NCI-H510A (cell line): ENCODE measurements at places on chromosomes 7 and 10.

DNA sequence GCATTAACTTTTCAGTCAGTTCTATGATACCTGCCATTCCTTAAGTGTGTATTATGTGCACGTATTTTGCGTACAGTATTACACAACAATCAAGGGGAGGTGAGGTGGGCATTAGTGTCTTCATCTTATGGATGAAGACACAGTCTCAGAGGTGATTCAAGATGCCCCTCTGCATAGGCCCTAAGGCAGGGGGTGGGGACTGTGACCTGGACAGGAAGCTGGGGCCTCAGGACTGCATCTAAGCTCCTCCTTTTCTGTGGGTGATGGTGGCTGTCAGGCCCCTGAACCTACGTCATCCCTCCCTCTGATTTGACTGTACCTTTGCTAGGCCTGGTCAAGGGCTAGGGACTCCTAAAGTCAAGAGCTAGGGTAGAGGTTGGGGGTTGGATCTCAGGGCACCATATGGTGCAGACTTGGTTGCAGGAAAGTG, 38.9 kb downstream of the HK1 start:
- DNase-seq, result no peak

- no peak for DNase-seq
Observed at GRCh38 chr7:117384688-117385362, 42.5 kb downstream of the ASZ1 start.

- no peak for DNase-seq
Observed at GRCh38 chr7:156152390-156152789, 340.1 kb upstream of the SHH start.

- DNase-seq, result no peak
Observed at GRCh38 chr7:18610331-18610948, 114.9 kb downstream of the HDAC9 start.

DNA sequence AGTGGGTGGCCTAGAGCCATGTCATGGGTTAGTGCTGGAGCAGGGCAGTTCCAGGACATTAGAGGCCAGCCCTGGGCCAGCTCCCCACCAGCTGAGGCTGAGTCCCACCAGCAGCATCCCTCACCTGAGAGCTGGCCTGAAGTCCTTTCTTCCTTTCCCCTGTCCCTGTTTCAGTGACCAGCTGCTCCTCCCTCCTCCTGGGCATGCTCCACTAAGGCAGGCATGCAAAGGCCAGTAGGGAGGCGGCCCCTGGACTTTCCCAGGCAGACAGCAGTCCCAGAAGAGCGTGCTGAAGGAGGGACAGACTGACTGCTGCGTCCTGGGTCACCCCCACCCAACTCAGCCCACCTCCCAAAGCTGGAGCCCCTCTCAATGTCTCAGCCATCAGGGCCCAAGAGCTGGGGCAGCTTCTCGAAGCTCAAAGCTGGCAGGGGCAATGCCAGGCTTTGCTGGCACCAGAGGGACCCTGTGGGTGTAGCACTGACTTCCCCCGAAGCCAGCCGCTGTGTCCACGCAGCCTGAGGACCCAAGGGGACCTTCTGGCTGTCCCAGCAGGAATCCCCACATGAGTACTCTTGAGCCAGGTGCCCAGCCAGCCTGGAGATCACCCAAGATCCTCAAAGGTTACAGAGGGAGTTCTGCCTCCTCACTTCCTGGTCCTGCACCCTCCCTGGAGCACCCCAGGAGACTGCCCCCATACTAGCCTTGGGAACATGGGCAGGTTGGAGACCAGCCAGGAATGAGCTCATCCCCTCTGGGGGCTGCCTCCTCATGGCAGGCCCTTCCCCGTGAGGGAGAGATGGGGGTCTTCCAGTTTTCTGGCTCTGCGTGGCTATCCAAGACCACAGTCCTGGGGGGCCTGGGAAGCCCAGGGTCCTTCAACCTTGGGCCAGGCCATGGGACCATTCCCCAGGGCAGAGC, 35.2 kb upstream of the RET start:
- DNase-seq, result no peak

- DNase-seq, result no peak
Observed at GRCh38 chr7:141837683-141838082, 3.6 kb downstream of the PRSS37 start.

DNA sequence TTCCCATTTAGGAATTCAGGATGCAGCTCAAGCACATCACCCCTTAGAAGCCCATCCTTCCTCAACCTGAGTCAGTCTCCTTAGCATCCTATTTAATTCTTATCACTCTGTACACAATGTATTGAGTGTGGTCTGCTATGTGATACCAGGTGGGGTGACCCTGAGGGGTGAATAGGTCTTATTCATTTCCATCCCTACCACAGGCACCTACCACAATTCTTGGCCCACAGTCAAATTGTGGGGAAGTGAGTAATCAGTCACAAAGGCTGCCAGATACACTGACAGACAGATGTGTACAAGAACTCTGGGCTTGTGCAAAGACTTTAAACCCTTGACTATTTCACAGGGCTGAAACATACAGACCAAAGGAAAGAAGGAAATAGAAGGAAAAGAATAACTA, 560.5 kb downstream of the PARD3 start:
- DNase-seq, result no peak

DNA sequence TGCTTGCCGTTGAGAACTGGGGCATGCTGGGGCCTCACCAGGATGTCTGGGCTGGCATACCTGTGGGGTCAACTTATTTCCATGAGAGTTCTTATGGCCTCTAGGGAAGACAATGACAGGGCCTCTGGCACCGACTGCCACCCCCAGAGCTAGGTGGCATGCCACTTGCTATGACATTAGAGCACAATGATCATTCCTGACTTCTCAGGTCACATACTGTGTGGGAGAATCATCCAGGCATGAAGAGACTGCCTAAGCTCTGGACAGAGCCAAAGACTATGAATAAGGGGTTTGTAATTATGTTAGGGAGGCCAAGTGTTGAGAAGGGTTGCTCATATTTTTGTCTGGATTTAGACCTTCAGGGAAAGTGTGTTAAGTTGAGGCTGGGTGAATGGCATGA, 97.5 kb downstream of the PTPN20 start:
- DNase-seq, result no peak

DNA sequence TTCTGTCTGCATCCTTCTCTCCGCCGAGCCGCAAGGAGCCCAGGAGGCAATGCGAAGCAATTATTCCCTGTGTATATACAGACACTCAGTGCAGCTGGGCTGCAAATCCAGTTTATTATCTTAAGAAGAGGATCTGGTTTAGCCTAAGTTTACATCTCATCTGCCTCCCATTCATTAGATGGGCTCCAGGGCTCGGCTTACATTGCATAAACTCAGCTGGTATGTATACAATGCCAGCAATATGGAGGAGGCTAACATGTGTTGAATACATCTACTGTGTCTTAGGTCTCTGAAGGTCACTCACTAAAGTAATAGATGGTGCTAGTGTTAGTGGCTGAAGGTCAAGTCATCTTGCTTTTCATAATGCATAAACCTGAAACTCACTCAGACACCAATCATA, 996.8 kb downstream of the KCNMA1 start:
- no peak for DNase-seq

DNA sequence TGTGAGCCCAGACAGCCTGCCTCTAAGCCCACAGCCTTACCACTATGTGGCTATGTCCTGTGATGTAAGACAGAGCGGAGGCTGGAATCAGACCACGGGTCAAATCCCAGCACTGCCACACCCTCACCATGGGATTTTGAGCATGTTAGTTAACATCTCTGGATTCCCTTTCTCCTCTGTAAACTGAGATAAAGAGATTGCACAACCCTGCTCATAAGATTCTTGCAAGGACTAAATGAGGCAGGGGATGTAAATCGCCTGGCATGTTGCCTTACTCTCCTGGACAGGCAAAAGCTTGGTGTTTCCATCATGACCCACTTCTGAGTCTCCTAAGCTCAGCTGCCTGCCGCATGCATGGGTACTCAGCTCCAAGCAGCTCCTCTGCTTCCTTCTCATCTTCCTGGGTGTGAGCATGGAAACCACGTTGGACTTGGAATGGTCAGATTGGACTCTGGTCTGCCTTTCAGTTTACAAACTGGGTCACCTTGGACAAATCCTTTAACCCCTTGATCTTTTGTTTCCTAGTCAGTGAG, 41.3 kb upstream of the MTURN start:
- no peak for DNase-seq

GRCh38 chr10:112838784-112839481, 111.1 kb upstream of the TCF7L2 start:
- no peak for DNase-seq

DNA sequence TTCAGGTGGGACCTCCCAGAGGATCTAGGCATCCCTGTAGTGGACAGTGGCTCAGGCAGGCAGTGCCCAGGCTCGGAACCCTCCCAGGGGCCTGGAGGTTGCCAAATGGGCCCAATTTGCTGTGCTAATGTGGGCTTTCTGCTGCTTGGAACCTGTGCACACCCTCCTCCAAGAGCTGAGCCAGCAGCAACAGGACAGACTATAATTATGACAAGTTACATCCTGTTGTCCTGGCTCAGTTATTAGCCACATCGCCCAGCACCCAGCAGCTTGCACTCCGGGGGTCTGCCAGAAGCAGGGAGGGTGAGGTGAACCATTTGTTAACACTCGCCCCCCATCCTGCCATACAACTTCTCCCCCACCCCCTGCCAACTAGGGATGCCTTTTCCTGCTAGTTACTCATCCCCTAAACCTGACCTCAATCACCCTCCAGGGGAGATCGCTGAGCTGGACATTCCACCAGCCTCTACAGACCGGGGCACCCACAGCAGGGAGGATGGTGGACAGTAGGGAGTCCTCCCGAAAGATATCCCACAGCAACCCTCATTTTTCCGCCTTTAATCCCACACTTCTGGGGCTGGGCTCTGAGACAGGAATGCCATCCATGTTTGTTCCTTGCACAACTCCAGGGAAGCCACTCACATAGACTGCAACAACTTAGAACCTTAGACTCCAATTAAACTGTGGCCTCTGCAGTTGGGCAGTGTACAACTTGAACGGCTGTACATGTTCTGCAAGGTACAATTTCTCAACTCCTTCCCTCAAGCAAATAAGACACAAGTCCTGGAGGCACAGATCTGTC, 7.9 kb upstream of the MYL10 start:
- no peak for DNase-seq

- DNase-seq, result no peak
Observed at GRCh38 chr7:107632492-107632865, 28.1 kb upstream of the SLC26A4 start.

- DNase-seq, result no peak
Observed at GRCh38 chr10:122331100-122331499, 43.4 kb upstream of the PLEKHA1 start.

DNA sequence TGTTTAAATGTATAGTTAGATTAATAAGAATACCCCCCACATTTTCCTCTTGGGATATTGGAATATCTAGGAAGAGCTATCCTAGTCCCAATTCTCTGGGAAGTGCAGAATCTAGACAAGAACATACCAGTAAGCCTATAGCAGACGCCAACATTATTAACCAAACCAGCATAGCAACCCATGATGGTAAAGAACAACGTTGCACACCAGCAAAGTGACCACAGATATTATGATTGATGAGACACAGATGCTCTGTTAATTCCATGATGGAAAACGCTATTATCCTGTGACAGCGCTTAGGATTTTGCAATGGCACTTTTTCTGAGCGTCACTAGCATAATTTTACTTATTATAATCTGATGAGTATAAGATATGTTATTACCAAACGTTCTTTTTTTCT, 603.1 kb upstream of the PCDH15 start:
- no peak for DNase-seq

- no peak for DNase-seq
Observed at GRCh38 chr7:132351954-132352499, 224.2 kb downstream of the PLXNA4 start.

GRCh38 chr10:16717622-16718395, 99.4 kb downstream of the RSU1 start:
- DNase-seq, result no peak

DNA sequence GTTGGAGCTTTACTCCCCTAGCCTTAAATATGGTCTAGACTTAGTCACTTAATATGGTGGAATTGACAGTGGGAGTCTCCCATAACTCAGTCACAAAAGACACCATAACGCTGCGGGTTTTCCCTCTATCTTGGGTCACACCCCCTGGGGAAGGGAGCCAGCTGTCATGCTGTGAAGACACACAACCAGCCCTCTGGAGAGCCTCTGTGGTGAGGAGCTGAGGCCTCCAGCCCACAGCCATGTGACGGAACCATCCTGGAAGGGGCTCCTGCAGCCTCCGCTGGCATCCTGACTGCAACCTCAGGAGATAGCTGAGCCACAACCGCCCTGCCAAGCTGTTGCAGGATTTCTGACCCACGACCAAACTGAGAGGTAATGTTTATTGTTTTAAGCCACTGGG, 37.9 kb downstream of the PAXIP1 start:
- no peak for DNase-seq

- DNase-seq, result no peak
Observed at GRCh38 chr10:113704637-113705343, 25.1 kb downstream of the CASP7 start.

DNA sequence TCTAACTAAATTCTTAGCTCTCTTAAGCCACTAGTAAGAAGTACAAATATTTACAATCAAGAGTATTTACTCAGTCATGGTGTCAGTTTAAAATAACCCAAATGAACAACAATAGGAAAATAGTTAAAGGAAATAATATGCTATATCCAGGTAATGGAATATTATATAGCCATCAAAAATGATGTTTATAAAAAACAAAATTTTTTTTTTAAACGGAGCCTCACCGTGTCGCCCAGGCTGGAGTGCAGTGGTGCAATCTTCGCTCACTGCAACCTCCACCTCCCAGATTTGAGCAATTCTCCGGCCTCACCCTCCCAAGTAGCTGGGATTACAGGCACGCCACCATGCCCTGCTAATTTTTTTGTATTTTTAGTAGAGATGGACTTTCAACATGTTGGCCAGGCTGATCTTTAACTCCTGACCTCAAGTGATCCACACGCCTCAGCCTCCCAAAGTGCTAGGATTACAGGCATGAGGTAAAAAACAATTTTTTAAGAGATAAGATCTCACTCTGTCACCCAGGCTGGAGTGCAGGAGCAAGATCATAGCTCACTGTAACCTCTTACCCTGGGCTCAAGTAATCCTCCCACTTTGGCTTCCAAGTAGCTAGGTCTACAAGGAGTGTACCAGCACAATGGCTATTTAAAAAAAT, 132.5 kb downstream of the NOC3L start:
- no peak for DNase-seq

- no peak for DNase-seq
Observed at GRCh38 chr7:37149051-37149772, 299.5 kb downstream of the ELMO1 start.

- DNase-seq, result no peak
Observed at GRCh38 chr7:46264646-46265045, 343.6 kb upstream of the IGFBP3 start.

GRCh38 chr10:29517352-29517923, 117.3 kb downstream of the SVIL start:
- DNase-seq, result no peak

- DNase-seq, result no peak
Observed at GRCh38 chr7:88771417-88771816, 11.9 kb downstream of the ZNF804B start.

- DNase-seq, result no peak
Observed at GRCh38 chr10:35270100-35270499, 66.2 kb upstream of the CCNY start.

- no peak for DNase-seq
Observed at GRCh38 chr10:52353960-52354394, 39.9 kb downstream of the DKK1 start.
